Osteocyte (in vitro differentiated cells): ENCODE measurements at places on chromosomes 16 and 17. TPM values are rescaled to one million over a fixed set of nuclear protein-coding genes. Genes with fewer than 3 reads are reported as not detected.

GRCh38 chr17:72110231-72110941 is 10.4 kb upstream of the SOX9 start:
- H3K27ac ChIP-seq: no peak overlapping the region
- H3K36me3 ChIP-seq: no peaks in the 10 kb centered on the region
- peaks cover 8% of the 10 kb centered on the region for H3K4me1 ChIP-seq
- H3K4me3 ChIP-seq: no peak overlapping the region
- H3K27me3 ChIP-seq: peaks cover 37% of the 10 kb centered on the region
- DNase-seq: no peak

DNA sequence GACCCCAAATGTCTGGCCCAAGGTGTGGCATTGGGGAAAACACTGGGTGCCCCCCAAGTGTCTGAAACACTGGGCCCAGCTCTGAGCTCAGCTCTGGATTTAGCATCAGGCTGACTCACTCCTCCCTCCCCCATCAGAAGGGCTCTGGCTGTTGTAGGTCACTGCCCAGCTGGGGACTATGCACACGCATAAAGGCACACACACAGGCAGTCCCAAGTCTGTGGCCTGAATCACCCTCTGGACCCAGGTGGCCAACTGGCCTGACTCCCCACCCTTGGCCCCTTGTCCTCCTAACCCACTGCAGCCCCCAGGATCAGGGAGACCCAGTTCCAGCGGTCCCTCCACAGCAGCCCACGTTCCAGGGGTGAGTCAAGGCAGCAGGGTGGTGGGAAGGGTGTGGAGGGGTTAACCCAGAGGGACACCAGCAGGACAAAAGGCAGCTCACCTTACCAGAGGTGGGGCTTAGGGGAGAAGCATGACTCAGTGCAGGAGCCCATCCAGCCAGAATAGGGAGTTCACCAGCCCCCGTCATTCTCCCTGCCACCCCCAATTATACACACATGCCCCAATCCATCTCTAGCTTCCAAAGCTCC is 47.0 kb downstream of the MYO18A start:
- DNase-seq: no peak
- no peak overlapping the region for H3K4me3 ChIP-seq
- peaks cover 4% of the 10 kb centered on the region for H3K36me3 ChIP-seq
- peaks cover 27% of the 10 kb centered on the region for H3K4me1 ChIP-seq

DNA sequence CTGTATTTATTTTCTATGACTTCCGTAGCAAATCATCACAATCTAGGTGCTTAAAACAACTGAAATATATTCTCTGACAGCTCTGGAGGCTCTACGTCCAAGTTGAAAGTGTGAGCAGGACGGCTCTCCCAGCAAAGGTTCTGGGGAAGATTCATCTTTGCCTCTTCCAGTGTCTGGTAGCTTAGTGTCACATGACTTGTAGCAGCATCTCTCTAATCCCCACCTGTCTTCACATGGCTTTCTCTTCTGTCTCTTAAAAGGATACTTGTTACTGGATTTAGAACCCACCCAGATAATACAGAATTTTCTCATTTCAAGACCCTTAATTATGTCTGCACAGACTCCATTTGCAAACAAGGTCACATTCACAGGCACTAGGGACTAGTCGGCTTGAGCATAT is 687.7 kb upstream of the RBFOX1 start:
- no peak overlapping the region for H3K4me3 ChIP-seq
- H3K27ac ChIP-seq: no peak overlapping the region
- no peaks in the 10 kb centered on the region for H3K36me3 ChIP-seq
- DNase-seq: no peak

TBC1D3E gene
- total RNA-seq: not detected in 2 replicates

DNA sequence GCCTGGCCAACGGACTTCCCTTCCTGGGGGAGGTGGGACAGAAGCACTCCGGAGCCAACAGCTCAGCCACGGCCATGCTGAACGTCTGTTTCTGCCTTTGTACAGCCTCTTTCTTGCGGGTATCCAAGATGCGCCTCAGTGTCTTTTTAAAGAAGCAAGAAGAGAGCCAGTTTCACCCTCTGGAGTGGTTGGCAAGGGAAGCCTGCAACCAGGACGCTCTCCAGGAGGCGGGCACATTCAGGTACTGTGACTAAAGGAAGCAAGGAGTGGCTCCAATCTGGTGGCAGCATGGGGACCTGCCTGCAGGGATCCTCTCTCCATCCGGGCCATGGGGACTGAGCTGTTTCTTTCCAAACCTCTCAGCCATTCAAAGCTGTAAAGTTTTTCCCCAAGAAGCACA is 60.6 kb upstream of the ENDOV start:
- H3K4me3 ChIP-seq: no peak overlapping the region
- no peaks in the 10 kb centered on the region for H3K4me1 ChIP-seq
- H3K27me3 ChIP-seq: no peaks in the 10 kb centered on the region
- no peak overlapping the region for H3K27ac ChIP-seq
- DNase-seq: no peak

DNA sequence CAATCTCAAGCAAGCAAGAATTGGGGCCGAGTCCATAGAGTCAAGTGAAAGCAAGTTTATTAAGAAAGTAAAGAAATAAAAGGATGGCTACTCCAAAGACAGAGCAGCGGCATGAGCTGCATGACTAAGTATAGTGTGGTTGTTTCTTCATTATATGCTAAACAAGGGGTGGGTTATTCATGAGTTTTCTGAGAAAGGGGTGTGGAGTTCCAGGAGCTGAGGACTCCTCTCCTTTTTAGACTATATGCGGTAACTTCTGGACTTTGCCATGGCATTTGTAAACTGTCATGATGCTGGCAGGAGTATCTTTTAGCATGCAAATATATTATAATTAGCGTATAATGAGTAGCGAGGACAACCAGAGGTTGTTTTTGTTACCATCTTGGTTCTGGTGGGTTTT is 819.9 kb downstream of the KCNJ2 start:
- DNase-seq: no peak
- H3K27me3 ChIP-seq: no peaks in the 10 kb centered on the region
- H3K36me3 ChIP-seq: no peaks in the 10 kb centered on the region

GRCh38 chr17:27481327-27481726 is 25.1 kb downstream of the KSR1 start:
- peak overlapping the region; percentile 31 for H3K27ac ChIP-seq
- H3K27me3 ChIP-seq: no peaks in the 10 kb centered on the region
- H3K4me1 ChIP-seq: peaks cover 40% of the 10 kb centered on the region
- H3K36me3 ChIP-seq: peaks cover 2% of the 10 kb centered on the region

IGF2BP1 gene
- 47.6 and 51.4 TPM in 2 replicates for total RNA-seq

NPIPA2 gene
- total RNA-seq: 9.0 and 9.5 TPM in 2 replicates

- peaks cover 16% of the 10 kb centered on the region for H3K36me3 ChIP-seq
- H3K4me3 ChIP-seq: no peak overlapping the region
- DNase-seq: no peak
- H3K27me3 ChIP-seq: no peaks in the 10 kb centered on the region
- no peak overlapping the region for H3K27ac ChIP-seq
Measured at GRCh38 chr17:66767154-66767933, 67.6 kb upstream of the CACNG5 start.

DNA sequence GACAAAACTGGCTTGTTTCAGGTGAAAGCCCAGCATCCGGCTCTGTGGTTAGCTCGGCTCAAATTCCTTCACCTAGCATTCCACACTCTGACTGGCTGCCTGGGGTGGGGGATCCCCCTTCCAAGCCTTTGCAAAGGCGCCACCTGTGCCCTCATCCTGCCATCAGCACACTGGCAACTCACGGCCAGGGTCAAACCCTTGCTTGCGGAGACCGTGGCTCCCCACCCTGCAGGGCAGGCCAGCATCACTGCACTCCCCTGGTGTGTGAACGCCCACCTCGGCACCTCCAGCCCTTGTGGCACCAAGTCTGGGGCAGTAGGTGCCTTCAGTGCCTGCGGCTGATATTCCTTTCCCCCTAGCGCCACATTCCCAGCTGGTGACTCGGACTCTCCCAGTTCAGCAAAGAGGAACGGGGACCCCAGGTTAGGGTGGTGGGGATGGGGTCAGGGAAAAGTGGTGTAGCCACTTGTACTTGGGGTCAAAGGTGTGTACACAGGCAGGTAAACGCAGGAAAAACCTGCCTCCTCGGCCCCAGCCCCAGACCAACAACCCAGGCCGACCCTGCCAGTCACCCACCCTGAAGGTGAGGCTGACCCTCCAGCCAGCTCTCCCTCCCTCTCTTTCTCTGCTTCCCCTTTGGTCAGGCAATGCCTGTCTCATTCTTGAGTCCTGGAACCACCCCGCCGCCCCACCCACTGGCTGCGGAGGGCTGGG is 1.1 kb downstream of the FLII start:
- DNase-seq: no peak
- peaks cover 5% of the 10 kb centered on the region for H3K36me3 ChIP-seq
- peak overlapping the region; percentile 94 for H3K4me3 ChIP-seq
- H3K27ac ChIP-seq: peak overlapping the region; percentile 89
- H3K4me1 ChIP-seq: peaks cover 32% of the 10 kb centered on the region
- H3K27me3 ChIP-seq: no peaks in the 10 kb centered on the region

GRCh38 chr17:78717431-78717980 is 64.6 kb downstream of the CYTH1 start:
- peak overlapping the region; percentile 73 for H3K27ac ChIP-seq
- DNase-seq: no peak
- H3K27me3 ChIP-seq: no peaks in the 10 kb centered on the region
- no peaks in the 10 kb centered on the region for H3K36me3 ChIP-seq
- peak overlapping the region; percentile 64 for H3K4me3 ChIP-seq

- no peaks in the 10 kb centered on the region for H3K4me1 ChIP-seq
- no peak overlapping the region for H3K27ac ChIP-seq
- no peak for DNase-seq
- no peak overlapping the region for H3K4me3 ChIP-seq
- H3K27me3 ChIP-seq: no peaks in the 10 kb centered on the region
Measured at GRCh38 chr16:12567602-12568001, 236.1 kb downstream of the CPPED1 start.

KRT25 gene
- not detected in 2 replicates for total RNA-seq

DNA sequence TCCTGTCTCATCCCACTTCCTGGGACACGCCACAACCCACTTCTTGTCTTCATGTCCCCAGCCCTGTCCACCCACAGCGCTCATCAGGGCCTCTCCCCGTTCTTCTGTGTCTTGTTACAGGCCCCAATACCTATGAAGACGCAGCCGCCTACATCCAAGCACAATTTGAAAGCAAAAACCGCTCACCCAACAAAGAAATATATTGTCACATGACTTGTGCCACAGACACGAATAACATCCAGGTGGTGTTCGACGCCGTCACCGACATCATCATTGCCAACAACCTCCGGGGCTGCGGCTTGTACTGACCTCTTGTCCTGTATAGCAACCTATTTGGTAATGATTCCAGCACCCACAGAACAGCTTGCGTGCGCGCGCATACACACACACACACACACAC is 70.6 kb downstream of the AMFR start:
- H3K27ac ChIP-seq: no peak overlapping the region
- H3K36me3 ChIP-seq: peaks cover 2% of the 10 kb centered on the region
- H3K4me1 ChIP-seq: peaks cover 35% of the 10 kb centered on the region
- DNase-seq: peak; percentile 78

INCA1 gene
- total RNA-seq: 0.89 and 1.8 TPM in 2 replicates

GRCh38 chr17:35312790-35313711 is 60.4 kb downstream of the SLFN11 start:
- peaks cover 32% of the 10 kb centered on the region for H3K27me3 ChIP-seq
- H3K4me1 ChIP-seq: peaks cover 25% of the 10 kb centered on the region
- no peak overlapping the region for H3K27ac ChIP-seq

HSD3B7 gene
- total RNA-seq: 7.5 and 7.6 TPM in 2 replicates

DNA sequence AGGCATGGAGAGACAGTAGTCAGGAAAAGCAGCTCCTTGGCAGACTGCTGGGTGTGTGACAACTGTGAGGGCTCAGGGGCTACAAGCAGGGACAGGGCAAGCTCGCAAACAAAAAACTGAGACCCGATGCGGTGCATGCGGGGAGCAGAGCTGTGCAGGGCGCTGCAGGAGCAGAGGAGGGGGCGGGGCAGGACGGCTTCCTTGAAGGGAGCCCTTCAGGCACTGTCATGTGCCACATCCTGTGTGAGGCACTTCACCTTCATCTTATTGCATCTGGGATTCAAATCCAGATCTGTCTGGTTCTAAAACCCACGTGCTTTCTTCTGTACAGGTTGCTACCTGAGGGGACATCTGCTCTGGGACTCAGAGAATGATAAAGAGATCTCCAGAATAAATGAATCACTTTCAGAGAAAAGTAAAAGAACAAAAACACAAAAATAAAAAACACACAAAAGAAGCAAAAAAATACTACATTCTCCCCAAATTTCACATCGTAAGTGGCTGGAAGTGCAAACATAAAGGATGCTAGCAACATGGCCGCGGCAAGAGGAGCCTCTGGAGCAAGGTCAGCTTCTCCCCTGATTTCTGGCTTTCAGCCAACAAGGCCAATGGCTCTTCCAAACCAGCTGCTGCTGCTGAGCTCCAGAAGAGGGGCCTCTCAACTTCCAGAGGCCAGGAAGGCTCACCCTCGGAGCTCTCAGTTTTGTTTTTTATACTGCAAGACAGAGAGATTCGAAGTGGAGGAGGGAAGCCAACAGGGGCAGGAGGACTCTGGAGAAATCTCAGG is 14.2 kb downstream of the LYRM9 start:
- H3K27me3 ChIP-seq: no peaks in the 10 kb centered on the region
- DNase-seq: no peak
- peaks cover 5% of the 10 kb centered on the region for H3K4me1 ChIP-seq

ACAP1 gene
- 2.0 and 4.2 TPM in 2 replicates for total RNA-seq

MMP15 gene
- 4.9 and 5.2 TPM in 2 replicates for total RNA-seq

GRCh38 chr17:81113158-81113724 is 52.1 kb upstream of the PVALEF start:
- H3K27me3 ChIP-seq: no peaks in the 10 kb centered on the region
- peaks cover 2% of the 10 kb centered on the region for H3K36me3 ChIP-seq
- H3K4me3 ChIP-seq: no peak overlapping the region

DNA sequence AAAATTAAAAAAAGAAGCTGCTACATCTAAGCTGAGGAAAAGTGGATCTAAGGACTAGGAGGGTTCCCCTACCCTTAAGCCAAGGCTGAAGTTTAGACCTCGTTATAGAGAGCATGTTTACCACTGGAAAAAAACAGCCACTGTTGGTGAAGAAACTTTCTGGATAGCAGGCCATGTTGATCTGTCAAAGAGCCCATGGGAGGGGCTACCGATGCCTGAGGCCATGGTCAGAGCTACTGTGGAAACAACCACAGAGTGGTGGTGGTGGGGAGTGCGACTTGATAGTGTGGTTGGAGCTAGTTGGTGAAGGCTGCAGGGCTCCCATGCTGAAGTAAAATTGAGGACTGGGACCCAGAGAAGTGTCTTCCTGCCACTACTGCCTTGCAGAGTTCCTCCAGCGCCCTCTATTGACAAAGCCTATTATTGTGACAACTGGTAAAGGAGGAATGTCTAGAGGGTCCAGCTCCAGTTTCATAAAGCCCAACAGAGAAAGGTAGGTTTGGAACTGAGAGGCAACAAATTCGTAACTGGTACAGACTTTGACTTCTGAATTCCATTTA is 12.7 kb upstream of the FAM20A start:
- no peaks in the 10 kb centered on the region for H3K36me3 ChIP-seq
- H3K4me3 ChIP-seq: no peak overlapping the region
- no peaks in the 10 kb centered on the region for H3K4me1 ChIP-seq

GRCh38 chr17:34011599-34011998 is 243.5 kb upstream of the CCL2 start:
- no peaks in the 10 kb centered on the region for H3K27me3 ChIP-seq
- H3K4me1 ChIP-seq: no peaks in the 10 kb centered on the region
- DNase-seq: peak; percentile 69
- H3K4me3 ChIP-seq: no peak overlapping the region
